ENCODE measurements at places on chromosomes 1 and 21. TPM values are rescaled to one million over a fixed set of nuclear protein-coding genes. Genes with fewer than 3 reads are reported as not detected.

- no peak for DNase-seq
Measured at GRCh38 chr1:45925728-45926287, 122.4 kb downstream of the MAST2 start.

DNA sequence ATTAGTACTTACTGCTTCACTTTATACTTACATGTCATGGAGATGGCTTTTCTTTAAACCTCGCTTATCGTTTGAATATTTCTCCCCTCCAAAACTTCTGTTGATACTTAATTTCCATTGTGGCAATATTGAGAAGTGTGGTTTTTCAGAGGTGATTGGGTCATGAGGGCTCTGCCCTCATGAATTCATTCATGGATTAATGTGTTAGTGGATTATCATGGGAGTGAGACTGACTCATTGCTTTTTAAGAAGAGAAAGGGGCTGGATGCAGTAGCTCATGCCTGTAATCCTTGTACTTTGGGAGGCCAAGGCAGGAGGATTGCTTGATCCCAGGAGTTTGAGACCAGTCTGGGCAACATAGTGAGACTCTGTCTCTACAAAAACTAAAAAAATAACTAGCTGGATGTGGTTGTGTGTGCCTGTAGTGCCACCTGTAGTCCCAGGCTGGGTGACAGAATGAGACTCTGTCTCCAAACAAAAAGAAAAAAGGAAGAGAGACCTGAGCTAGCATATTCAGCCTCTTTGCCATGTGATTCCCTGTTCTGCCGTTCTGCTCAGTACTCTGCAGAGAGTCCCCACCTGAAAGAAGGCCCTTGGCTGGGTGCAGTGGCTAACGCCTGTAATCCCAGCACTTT, 30.2 kb downstream of the RABGAP1L start:
- DNase-seq, result no peak

GRCh38 chr1:156993426-156994147, 52.0 kb downstream of the ARHGEF11 start:
- DNase-seq, result no peak

DNA sequence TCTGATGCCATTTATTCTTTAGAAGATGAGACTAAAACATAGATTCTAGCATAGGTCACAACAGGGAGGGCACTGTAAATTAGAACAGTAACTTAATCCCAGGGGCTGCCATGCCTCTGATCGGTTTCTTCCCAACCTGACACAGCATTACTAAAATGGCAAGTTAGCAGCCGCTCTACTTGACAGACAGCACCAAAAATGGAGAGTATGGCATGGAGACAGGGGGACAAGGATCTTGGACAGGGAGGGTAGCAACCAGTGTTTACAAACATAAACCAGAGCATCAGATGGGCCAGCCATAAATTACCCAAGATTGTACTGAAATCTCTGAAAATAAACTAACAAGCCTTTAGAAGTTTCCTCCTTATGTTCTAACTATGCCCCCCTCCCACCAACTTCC, 5.9 kb downstream of the DUSP10 start:
- no peak for DNase-seq

DNA sequence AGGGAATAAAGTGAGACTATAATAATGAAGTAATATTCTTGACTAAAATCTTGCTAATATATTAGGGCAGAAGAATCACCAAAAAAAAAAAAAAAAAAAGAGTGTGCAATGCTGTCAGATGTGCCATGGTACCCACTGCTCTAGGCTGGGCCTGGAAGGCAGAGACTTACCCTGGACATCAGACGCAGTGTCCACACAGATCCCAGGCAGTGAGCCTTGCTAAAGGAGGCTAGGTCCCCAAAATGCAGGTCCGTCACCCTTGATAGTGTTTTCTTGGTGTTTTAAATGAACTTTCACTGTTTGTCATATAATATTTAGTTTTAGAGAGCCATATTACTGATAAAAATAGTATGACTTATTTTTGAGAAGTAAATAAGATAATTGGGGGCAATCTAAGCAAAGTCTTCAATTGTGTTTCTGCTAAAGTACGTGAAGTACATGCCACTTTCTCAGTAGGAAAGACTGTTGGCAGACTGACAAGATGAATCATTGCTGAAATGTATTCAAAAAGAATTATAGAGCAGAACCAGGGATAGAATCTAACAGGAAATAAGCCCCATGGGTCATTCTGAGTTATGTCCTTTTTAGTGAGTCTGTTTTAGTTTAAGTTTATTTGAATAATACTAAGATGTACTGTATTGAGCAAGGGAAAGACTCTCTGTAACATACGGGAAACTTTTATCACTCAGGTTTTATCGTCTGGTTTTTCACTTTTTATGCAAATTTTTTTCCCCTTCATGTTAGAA, 74.6 kb upstream of the PDC start:
- no peak for DNase-seq

- DNase-seq, result no peak
Measured at GRCh38 chr1:153503766-153504165, 32.0 kb downstream of the S100A6 start.

DNA sequence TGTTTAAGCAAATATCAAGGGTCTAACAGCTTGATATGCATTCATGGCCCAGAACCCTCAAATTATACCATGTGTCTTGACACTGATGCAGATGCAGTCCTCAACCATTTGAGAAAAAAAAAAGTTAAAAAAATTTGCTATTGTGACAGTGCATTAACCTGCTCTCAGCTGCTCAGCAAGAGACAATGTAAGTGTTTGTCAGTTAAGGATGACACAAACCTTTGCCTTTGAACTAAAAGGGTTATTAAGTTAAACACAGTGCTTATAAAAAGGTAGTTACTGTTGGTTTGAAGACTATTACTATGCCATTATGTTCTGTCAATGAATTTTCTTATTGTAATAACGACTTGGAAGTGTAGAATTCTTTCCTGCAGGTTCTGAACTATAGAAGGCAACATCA, 655.6 kb upstream of the NEGR1 start:
- DNase-seq, result no peak

DNA sequence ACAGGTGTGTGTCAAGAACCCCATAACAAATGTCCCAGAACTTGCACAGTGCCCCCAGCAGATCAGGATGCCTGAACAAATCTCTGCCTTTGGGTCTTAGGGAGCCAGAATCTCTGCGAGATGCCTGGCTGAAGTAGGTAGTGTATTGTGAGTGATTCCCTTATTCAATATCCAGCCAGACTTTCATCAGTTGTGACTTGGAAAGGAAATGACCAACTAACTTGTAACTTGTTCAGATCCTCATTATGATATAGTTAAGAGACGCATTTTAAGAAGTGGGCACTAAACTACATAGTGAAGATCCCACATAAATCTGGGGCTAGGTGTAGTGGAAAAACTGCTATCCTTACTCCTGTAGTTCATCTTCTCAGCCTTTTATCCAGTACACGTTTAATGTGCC, 11.8 kb downstream of the OLIG2 start:
- no peak for DNase-seq

DNA sequence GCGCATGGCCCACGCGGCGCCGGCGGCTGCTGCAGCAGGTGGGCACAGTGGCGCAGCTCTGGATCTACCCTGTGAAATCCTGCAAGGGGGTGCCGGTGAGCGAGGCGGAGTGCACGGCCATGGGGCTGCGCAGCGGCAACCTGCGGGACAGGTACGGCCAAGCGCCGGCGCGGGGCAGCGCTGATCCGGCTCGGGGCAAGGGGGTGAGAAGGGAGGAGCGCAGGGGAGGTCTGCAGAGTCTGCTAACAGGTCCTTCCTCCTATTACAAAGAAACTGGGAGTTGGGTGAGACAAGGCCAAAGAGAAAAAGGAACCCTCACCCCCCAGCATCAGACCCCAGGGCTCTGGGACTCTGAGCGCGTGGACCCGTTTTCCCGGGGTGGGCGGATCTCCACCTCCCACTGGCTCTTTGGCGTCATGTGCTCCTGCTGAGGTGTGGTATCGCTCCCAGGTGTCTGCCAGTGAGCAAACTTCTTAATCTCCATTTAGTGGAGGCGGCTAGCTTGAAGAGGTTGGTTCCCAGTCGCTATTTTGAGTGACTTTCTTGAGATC, 431 bp downstream of the MTARC1 start:
- no peak for DNase-seq

- DNase-seq, result no peak
Measured at GRCh38 chr1:43779805-43780403, 72.6 kb downstream of the ST3GAL3 start.

GRCh38 chr21:16072221-16072620, 342.4 kb downstream of the USP25 start:
- no peak for DNase-seq

- DNase-seq, result no peak
Measured at GRCh38 chr1:230048322-230048721, 18.7 kb upstream of the GALNT2 start.

The TEKT2 gene
- polyA plus RNA-seq, result 9.5 TPM

The RAB13 gene
- polyA plus RNA-seq, result 160 TPM

The OR2T33 gene
- not detected for polyA plus RNA-seq

The ARID4B gene
- polyA plus RNA-seq, result 59.6 TPM

The CELA3B gene
- polyA plus RNA-seq, result not detected

The SLC1A7 gene
- 0.14 TPM for polyA plus RNA-seq

The KCNK2 gene
- 2.1 TPM for polyA plus RNA-seq

The TENT5C gene
- 2.4 TPM for polyA plus RNA-seq

Measured in left renal cortex interstitium (tissue), 4 donors.